Jurkat, Clone E6-1 (cell line): ENCODE measurements at places on chromosomes 12 and 14.

DNA sequence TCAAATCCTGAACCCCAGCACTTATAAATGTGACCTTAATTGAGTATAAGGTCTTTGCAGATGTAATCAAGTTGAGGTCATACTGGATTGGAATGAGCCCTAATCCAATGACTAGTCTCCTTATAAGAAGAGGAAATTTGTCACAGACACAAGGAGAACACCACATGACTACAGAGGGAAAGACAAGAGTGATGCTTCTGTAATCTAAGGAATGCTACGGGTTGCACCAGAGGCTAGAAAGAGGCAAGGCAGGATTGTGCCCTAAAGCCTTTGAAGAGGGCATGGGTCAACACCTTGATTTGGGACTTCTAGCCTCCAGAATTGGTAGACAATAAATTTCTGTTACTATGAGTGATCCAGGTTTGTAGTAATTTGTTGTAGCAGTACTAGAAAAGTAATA lies 135.0 kb downstream of the FOXG1 start:
- DNase-seq, result no peak

DNA sequence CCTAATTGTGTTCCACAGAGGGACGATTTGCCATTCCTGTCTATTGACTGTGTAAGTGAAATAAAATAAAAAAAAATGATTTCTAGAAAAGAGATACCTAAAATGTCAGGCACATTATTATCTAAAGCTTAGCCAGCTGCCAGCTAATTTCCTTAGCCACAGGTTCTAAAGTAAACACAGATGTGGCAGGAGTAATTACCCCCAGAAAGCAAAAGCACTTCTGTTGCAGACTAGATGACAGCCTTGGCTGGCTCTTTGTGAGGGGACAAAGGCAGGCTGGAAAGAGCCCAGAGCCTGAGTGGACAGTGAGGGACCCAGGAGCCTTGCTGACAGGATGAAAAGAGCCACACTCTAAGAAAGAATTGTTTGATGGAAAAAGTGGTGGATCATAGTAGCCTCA lies 418.1 kb downstream of the LRIG3 start:
- no peak for DNase-seq

DNA sequence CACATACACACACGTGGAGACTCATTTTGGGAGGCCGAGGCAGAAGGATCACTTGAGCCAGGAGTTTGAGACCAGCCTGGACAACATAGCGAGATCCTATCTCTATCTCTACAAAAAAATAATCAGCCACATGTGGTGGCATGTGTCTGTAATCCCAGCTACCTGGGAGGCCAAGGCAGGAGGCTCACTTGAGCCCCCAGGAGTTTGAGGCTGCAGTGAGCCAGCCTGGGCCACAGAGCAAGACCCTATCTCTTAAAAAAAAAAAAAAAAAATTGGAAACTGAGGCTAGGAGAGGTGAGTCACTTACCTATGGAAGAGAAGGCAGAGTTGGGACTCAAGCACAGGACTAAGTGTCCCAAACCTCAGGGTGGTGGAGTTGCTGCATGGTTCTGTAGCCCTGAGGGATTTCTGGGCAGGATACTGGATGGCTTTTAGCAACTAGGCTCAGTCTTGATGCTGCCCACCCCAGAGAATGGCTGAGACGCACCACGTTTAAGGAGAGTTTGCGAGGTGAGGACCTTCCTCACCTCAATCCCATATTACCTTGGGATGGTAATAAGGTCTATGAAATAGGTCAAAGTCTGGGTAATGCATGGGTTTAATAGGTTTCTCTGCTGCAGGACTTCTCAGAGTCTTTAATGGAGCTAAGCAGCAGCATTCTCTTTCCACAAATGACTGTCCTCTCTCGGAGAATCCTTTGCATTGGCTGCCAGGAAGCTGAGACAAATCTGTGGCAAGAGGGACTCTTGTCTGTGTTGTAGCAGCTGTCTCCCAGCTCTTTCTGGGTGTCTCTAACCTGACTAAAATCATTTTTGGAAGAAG lies 35.6 kb downstream of the SH2B3 start:
- DNase-seq, result no peak

DNA sequence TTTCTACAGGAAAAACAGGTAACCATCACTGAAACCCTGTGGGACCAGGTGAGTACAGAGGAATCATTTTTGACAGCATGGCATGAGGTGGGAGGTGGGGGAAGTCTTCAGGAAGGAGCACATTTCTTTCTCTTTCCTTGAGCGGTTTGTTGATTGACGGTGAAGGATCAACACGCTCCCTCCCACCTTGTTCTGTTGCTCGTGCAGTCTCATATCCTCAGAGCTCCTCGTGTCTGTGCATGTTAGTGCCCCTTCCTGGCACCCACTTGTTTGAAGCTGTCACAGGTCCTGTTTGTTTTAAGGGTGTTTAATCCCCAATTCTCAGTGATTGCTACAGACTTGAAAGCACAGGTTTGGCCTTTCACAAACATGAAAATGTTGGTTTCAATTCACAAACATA lies 4.4 kb downstream of the C12orf54 start:
- no peak for DNase-seq

DNA sequence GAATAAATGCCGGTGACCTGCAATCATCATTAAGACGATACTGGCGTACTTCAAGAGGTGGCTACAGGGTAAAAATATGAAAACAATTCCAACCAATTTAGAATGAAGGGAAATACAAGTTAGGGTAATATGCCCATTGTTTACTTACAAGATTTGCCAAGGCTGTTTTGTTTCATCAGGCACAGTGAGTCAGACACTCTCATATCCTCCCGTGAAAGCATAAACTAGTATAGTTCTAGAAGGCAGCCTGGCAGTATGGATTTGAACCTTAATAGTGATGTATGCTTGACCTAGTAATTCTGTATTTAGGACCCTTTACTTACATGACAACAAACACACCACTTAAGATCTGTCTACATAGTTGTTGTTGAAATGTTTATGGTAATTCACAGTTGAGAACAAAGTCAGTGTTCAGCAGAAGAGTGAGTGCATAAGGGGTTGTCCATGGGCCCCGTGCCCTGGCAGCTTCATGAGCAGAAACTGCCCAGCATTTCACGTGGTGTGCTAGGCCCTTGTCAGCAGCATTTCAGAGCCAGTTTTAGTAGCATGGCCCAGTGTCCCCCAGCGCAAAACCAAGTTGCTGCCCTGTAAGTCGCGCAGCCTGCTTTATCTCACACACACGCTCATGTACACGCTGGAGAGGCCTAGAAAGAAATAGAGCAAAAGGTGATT lies 80.8 kb downstream of the EP400 start:
- DNase-seq, result no peak

GRCh38 chr14:55136885-55137786 lies 8.1 kb downstream of the LGALS3 start:
- no peak for DNase-seq

GRCh38 chr12:22037947-22038346 lies 8.1 kb upstream of the CMAS start:
- DNase-seq, result no peak

DNA sequence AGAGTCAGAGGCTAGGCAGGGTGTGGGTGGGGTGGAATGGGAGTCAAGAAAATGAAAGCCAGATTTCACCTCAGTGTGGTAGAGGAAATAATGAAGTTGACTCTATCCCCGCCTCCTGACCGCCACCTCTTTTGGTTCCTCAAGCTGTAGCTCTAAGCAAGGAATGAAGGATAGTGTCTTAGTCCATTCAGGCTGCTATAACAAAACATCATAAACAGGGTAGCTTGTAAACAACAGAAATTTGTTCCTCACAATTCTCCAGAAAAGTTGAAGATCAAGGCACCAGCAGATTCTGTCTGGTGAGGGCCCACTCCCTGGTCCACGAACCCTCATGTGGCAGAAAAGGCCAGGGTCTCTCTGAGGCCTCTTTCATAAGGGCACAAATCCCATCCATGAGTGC lies 109.1 kb upstream of the AMN1 start:
- no peak for DNase-seq

- no peak for DNase-seq
These were observed 13.8 kb downstream of the RAD51B start for GRCh38 chr14:67833403-67833802.

- DNase-seq, result no peak
These were observed 518 bp downstream of the GSKIP start for GRCh38 chr14:96363751-96364336.
